ENCODE measurements at places on chromosomes 6 and 20.

DNA sequence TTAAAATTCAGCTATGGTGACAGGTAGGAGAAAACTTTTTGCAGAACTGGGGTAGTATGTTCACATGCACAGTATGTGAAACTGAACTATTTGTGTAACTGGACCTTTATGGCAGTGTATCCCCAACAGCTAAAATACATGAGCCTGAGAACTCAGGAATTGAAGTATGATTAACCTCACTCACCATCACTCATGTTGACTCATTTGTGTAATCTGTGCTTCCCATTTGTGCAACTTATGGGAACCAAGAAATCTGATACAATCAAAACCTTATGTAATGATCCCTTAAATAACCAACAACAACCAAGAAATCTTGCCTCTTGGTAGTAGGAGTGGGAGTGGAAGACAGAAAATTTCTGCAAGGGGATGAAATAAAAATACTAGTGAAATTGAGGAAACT is 674.9 kb downstream of the HDGFL1 start:
- DNase-seq: no peak

GRCh38 chr20:23251779-23252178 is 98.8 kb upstream of the NXT1 start:
- DNase-seq: no peak

GRCh38 chr20:35004051-35004725 is 48.5 kb downstream of the MYH7B start:
- DNase-seq: no peak

DNA sequence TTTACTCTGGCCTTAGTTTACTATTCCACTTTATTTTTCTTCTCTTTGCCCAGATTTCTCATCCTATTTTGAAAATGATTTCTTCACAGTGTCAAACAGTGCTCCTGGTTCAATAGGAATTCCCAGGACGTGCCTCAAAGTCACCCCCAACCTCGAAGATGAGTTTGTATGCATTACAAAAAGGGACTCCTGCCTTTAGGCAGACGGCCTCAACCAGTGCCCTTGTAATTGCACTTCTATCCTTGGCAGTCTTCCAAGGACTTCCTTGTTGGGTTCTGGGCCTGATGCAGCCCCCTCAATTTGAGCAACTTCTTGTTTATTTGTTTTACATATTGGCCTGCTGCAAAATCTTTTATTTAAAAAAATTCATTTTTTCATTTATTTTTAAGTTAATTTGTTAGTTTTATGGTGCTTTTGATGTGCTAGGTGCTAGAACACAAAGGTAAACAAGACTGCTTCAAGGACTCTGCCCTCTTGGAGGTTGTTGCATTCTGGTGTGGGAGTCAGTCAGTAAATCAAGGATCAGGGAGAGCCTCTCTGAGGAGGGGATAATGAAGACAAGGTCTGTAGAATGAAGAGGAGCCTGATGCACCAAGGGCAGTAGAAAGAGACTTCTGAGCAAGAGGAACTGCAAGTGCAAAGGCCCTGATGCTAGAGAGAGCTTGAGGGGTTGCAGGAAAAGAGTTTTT is 181.5 kb upstream of the LAMP5 start:
- DNase-seq: no peak

DNA sequence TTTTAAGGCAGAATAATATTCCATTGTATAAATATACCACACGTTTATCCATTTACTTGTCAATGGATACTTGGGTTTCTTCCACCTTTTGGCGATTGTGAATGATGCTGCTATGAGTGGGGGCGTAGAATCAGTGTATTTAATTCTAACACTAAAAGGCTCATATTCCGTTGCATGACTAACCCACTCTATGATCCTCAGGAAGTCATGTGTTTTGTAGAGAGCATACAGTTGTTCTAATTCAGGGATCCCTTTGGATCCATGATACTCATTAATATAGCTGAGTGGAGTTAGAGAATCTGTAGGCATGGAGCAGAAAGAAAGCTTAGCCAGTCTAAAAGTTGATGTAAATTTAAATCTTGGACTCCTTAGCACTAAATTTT is 74.2 kb upstream of the TMEM170B start:
- DNase-seq: no peak

GRCh38 chr6:34771727-34772126 is 14.4 kb downstream of the SNRPC start:
- no peak for DNase-seq

- no peak for DNase-seq
These were observed 292.0 kb upstream of the JARID2 start for GRCh38 chr6:14953836-14954235.

DNA sequence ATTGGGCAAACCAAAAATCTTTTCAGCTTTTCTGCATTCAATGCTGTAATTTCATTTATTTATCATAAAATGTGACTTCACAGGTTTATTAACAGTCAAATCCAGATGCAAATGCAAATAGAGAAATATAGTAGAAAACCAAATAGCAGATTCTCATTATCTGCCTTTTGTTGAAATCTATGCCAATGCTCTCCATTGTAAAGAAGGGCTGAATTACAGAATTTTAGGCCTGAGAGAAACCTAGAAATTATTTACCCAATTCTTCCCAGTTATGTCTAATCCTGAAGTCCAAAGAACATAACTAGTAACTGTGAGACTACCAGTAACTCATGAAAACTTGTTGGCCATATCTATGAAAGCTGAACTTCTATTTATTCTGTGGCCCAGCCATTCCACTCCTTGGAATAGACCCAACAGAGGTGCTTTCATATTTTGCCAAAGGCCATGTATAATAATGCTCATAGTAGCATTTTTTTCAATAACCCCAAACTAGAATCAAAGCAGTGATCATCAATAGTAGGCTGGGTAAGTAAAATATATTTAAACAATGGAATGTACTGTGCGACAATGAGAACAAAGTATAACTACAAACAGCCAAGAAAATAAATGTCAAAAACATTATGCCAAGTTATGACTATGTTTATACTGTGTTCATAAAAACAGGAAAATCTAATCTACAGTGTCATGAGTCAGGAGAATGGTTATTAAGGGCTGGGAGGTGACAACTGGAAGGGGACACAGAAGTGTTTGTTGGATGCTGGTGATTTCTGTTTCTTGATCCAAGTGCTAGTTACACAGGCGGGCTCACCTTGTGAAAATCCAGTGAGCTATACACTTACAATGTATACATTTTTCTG is 183.8 kb downstream of the HS3ST5 start:
- DNase-seq: no peak

- peak; percentile 54 for DNase-seq
These were observed 21.2 kb downstream of the THEMIS start for GRCh38 chr6:127879685-127880084.

- peak; percentile 46 for DNase-seq
These were observed 225.7 kb downstream of the UST start for GRCh38 chr6:148972481-148972880.

DNA sequence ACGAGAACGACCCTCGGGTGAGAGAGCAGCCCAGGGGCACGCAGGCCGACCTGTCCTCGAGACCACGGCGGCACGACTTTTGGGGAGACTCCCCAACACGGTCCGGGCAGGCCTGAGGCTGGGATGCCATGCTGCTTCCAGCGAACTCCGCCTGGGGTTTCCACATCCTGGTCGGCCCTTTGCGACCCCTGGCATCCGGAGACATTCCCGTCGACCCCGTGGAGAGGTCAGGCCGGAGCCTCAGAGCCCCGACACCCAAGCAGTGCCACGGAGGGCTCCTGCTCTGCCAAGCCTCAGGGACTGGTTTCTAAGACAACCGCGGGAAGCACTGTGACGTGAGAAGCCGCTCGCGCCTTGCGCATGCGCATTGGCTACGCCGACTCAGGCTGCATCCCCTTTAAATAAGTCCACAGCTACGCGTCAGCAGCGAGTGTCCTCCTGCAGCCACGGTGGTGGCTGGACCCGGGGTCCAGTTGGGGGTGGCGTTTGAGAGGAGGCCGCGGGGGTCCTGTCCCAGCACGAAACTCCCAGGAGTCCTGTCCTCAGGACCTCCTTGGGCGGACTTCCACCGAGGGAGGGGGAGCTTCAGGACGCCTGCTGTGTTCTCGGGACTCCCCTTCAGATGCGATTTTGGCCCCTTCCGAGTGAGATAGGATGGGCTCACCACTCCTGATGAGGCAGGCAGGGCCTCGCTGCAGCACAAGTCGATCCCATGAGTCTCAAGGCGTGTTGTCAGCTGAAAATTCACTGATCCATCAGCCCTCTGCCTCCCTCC is 1089.3 kb upstream of the DEFB115 start:
- DNase-seq: no peak

GRCh38 chr20:25058847-25059810 is 1.2 kb upstream of the ACSS1 start:
- DNase-seq: no peak

DNA sequence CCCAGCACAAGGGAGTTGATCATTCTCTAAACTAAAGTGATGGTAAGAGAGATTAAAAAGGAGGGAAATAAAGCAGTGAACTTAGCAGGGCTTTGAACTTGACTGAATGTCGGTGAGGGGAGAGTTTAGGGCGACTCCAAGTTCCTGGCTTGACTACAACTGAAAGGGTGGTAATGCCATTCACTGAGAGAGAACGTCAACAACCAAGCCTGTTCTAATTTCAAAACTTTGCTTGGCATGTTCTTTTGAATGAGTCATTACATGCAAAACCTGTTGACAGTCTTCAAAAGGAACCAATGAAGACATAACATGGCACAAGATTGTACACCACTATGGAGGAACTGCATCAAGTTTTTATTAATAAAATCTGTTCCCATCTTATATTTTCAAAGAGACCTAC is 10.3 kb upstream of the MYB start:
- DNase-seq: no peak

- no peak for DNase-seq
These were observed 73.2 kb downstream of the QRSL1 start for GRCh38 chr6:106702451-106703110.

DNA sequence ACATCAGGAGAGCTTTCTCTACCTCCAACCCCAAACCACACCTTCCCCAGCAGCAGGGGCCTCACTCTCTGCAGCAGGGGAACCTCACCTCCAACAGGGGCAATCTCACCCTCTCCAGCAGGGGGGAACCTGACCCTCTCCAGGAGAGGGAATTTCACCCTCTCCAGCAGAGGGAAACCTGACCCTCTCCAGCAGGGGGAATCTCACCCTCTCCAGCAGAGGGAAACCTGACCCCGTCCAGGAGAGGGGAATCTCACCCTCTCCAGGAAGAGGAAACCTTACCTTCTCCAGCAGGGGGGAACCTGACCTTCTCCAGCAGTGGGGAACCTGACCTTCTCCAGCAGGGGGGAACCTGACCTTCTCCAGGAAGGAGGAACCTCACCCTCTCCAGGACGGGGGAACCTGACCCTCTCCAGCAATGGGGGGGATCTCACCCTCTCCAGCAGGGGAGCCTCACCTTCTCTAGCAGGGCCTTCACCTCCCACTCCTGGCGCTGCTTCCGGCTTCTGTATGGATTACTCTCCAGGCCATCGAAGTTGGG is 3.1 kb downstream of the B3GALT4 start:
- no peak for DNase-seq

DNA sequence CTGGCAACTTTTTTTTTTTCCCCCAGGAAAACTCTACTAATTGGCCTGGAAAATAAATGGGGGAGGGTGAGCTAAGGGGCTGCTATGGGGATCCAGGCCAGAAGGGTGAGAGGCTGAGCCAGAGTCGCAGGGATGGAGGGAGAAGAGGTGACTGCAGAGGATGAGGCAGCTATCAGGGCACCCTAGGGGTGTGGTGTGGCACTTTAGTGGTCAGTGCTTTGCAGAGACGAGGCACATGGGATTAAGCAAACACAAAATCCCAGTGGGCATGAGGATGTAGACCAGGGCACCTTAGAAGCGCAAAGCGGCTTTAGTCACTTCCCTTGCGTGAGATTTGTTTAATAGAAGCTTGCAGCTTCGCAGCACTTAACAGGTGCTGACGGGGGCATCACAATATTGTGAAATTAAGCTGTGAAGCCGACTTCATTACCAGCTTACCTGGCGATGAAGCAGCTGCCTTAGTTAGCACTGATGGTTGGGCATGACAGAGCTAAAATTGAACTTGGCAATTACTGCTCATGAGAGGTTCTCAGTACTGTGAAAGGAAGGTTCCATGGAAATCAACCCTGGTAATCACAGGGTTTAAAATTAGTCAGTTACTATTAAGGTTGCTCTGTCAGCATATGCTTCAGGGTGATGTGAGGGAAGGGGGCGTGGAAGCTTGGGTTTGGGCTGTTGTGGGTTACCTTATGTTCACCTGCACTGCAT is 26.0 kb downstream of the TOX2 start:
- DNase-seq: no peak

DNA sequence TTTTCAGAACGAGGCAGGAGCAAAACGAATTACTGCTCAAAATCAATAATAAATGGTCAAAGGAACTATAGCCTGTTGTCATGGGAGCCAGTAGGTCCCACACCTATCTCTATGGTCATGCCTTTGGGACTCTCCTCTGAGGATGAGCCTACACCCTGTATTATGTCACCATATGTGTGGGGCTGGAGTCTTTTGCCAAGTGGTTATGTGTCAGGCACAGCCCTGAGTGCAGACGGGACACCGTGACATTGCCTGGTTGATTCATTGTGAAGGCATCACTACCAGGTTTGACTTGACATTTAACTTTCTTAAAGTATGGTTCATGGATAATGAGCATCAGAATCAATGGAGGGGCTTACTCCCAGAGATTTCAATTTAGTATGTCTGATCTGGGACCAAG is 23.6 kb downstream of the BMP6 start:
- DNase-seq: no peak

DNA sequence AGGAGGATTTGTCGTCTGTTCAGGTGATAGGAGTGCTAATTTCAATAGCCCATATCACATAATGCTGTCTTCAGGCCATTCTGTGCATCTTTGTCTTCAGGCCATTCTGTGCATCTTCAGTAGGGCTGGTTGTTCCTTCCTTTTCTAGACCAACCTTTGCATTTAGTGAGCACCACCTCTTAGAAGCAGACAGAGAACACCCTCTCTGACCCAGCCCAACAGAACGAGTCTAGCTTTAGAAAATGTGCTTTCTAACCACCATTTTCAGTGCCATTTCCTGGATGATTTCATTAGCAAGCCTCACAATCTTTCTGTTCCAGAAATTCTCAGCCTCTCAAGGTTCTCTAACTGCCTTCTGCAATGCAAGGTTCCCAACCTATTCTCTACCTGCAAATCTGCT is 215.3 kb upstream of the KCNQ5 start:
- no peak for DNase-seq

DNA sequence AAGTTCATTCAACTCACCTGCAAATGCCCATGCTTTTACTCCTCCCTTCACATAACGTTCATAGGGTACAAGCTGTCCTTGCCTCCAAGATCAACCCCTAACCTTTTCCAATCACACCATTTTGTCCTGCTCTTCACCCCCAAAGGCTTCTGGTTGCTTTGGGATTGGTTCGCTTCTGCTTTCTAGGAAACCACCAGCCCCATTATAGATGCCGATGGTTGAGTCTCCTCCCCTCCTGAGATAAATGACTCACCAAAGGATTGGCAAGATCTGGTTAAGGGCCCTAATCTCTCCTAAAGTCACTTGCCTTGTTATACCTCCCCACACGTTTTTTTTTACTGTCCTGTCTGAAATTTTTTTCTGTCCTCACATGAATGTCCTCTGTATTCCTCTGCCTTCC is 311.4 kb downstream of the HACE1 start:
- DNase-seq: no peak

GRCh38 chr20:62159839-62160238 is 16.3 kb downstream of the SS18L1 start:
- no peak for DNase-seq

GRCh38 chr20:23203951-23204730 is 118.0 kb upstream of the CD93 start:
- no peak for DNase-seq
